ENCODE measurements at places on chromosomes 5 and 9. TPM values are rescaled to one million over a fixed set of nuclear protein-coding genes. Genes with fewer than 3 reads are reported as not detected.

DNA sequence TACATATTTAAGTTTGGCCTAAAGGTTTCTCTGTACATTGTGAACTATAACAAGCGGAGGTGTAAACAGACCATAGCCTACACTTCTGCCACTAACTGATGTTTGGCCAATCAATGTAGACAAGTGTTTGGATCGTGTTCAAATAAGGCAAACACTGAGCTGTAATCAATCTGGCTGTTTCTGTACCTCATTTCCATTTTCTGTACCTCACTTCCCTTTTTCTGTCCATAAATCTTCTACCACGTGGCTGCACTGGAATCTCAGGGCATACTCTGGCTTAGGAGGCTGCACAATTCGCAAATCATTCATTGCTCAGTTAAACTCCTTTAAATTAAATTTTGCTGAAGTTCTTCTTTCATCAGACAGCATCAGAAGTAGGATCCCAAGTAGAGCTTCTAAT lies 140.9 kb downstream of the SLC25A46 start:
- H3K27me3 ChIP-seq, result no peaks in the 10 kb centered on the region
- H3K27ac ChIP-seq, result no peak overlapping the region
- peaks cover 4% of the 10 kb centered on the region for H3K4me1 ChIP-seq
- no peak for DNase-seq

- H3K4me1 ChIP-seq, result no peaks in the 10 kb centered on the region
- no peak for DNase-seq
- H3K36me3 ChIP-seq, result no peaks in the 10 kb centered on the region
- H3K27ac ChIP-seq, result no peak overlapping the region
- no peak overlapping the region for H3K4me3 ChIP-seq
These were observed 26.0 kb upstream of the SLC2A8 start for GRCh38 chr9:127370672-127371648.

- H3K27me3 ChIP-seq, result no peaks in the 10 kb centered on the region
- peaks cover 23% of the 10 kb centered on the region for H3K4me1 ChIP-seq
These were observed 16.3 kb upstream of the COL27A1 start for GRCh38 chr9:114139071-114139470.

PCDHA5 gene
- total RNA-seq, result 0.14 TPM

GRCh38 chr9:133334161-133334560 lies 1.8 kb downstream of the SURF6 start:
- no peak overlapping the region for H3K27ac ChIP-seq
- H3K4me1 ChIP-seq, result no peaks in the 10 kb centered on the region
